ENCODE measurements at places on chromosomes 5 and 9.
A peak's percentile ranks its signal among the peaks of the same experiment; 100 is the strongest.

DNA sequence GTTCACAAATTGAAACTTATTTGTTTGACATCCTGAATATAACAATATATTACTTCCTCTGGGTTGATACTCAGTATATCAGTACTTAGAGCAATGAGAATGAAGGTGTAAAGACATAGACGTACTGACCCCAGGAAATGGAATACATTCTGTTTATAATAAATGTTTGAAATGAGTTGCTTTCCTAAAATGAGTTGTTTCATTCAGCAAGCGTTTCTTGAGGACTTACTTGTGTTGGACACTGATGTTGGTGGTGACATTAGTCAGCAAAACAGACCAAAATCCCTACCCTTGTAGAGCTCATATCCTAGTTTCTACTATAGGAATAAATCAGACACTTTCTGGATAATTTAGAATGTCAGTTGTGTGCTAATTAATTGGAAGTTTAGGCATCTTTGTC lies 184.3 kb downstream of the ZDHHC21 start:
- DNase-seq: no peak

GRCh38 chr5:109374625-109375024 lies 35.1 kb downstream of the PJA2 start:
- peak; percentile 11 for DNase-seq

GRCh38 chr5:111975133-111975532 lies 218.1 kb upstream of the NREP start:
- peak; percentile 28 for DNase-seq

GRCh38 chr9:105311306-105311705 lies 66.9 kb downstream of the SLC44A1 start:
- DNase-seq: no peak

GRCh38 chr9:78031444-78031892 lies at the start of gene GNAQ:
TSS of gene GNAQ (minus strand) at chr9:78031811. CDS start at chr9:78031235, 576 bp downstream.
- DNase-seq: no peak

DNA sequence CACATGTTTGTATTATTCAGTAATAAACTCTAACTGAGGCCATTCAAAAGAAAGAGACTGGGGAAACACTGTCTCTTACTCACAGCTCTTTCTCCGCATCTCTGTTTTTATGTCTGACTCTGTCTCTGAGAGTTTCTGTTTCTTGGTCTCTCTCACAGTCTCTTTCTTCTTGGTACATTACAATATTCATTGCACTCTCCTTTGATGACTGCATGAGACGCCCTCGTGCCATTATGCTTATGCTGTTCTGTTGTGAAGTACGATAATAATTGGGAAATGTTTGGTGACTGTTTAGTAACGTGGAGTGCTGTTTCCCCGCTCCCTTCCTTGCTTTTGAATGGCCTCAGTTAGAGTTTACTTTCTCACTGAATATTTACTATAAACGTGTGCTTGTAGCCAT lies 25.3 kb upstream of the TLX3 start:
- DNase-seq: no peak

DNA sequence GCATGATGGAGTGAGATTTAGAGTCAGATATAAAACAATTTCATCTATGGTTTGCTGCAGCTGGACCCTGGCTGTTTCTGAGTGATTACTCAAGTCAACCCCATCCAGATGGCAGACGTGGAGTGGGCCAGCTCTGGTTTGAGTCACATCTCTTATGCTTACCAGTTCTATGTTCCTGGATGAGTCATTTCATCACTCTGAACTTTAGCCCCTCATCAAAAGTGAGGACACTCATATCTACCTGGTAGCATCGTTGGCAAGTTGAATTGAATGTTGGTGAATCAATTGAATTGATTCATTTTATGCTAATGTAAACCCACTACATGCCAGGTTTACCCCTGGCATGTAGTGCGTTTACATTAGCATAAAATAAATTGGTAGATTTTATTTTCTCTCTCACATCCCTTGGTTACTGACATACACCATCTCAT lies 176.4 kb downstream of the FGF18 start:
- DNase-seq: no peak

GRCh38 chr9:95189251-95190098 lies 128.0 kb downstream of the FANCC start:
- no peak for DNase-seq

GRCh38 chr9:107049803-107050184 lies 186.8 kb downstream of the ZNF462 start:
- no peak for DNase-seq

DNA sequence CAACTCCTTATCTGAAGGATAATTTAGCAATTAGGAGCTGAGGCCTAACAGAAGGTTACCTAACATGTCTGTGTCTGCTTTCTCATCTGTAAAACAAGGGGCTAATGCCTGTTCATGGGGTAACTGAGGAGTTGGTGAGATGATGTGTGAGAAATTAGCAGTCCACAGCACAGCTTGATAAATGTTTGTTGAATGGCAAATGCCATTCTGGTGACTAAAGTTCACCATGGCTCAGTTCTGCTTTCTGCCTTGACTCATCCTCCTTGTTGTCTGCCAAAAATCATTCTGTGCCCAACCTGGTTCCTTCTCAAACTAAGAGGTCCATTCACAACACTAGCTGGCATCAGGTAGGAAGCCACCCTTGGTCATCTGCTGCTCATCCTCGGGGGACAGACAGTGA lies 552.0 kb upstream of the KLF4 start:
- no peak for DNase-seq

DNA sequence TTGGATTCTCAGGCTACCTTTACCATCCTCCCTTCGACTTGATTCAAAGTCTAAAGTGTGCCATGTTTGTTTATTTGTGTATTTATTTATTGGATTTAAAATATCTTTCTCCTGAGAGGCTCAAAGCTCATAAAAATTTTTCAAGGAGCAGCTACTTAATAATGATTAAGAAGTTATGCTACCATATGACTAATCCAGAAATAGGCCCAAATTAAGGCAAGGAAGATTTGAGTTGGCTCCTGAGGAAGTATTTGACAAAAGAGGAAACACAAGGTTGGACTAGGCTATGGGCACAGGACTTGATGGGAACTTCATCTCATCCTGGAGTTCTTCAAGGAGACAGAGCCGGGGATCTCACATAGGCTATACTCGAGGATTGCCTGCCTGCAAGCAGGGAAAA lies 22.4 kb upstream of the PPP2CA start:
- no peak for DNase-seq

- peak; percentile 68 for DNase-seq
Measured at GRCh38 chr5:150320044-150320613, 17.4 kb upstream of the ARSI start.

- DNase-seq: no peak
Measured at GRCh38 chr5:166695326-166695725, 1596.1 kb upstream of the WWC1 start.

GRCh38 chr5:24496268-24496667 lies 148.5 kb downstream of the CDH10 start:
- DNase-seq: no peak

DNA sequence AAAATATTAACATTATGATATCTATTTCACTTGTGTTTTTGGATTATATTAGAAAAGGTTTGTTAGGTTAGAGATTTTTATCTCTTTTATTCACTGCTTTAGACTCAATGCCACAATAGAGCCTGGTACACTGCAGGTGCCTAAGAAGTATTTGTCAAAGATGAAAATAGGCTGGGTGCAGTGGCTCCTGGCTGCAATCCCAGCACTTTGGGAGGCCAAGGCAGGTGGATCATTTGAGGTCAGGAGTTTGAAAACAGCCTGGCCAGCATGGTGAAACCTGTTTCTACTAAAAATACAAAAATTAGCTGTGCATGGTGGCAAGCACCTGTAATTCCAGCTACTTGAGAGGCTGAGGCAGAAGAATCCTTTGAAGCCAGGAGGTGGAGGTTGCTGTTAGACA lies 64.3 kb downstream of the C9 start:
- no peak for DNase-seq

DNA sequence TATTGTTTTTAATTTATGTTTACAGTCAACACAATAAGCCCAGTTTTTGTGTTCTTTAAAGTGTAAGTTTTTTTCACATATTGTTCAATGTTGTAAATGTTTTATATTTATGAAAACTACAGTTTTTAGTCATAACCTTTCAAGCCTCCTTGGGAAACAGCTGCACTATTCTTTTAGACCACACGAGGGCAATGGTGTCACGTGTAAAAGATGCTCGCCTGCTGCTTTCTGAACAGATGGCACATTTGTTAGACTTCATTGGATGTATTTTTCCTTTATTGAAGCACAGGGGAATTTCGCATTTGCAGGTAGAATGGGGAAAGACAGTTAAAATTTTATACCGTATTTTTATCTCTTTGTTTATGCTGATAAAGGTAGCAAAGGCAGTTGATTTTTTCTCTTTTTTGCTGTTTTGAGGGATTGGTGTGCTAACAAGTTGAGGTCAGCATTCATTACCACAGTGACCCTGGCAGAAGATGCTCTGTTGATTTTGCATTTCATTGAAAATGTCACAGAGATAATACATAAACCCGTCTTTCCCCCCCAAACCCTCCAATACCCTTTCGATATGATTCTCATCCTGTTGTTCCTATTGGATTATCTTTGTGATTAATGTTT lies 59.0 kb downstream of the MAT2B start:
- DNase-seq: peak; percentile 80

- DNase-seq: no peak
Measured at GRCh38 chr5:141826674-141827073, 51.5 kb downstream of the PCDH1 start.

GRCh38 chr9:110083866-110084265 lies 124.1 kb downstream of the C9orf152 start:
- no peak for DNase-seq

DNA sequence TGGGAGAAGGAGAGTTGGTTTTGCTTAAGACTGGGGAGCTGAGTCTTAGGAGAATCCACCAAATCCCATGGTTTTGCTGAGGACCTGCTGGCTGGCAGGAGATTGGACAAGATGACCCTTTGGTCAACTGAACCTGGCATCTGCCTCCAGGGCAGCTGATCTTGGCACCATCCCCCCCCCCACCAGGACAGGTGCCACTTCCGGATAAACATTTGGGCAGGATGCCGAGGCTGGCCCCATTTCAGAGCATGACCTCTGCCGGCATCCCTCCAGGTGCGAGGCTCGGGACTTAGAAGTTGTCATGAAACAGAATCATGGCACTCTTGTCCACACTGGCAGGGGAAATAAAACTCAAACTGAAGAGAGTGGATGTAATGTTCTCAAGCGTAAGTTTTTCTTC lies 165.6 kb downstream of the MACROH2A1 start:
- DNase-seq: no peak

- no peak for DNase-seq
Measured at GRCh38 chr5:171838066-171838465, 52.4 kb downstream of the SMIM23 start.

- no peak for DNase-seq
Measured at GRCh38 chr9:7907551-7908337, 108.2 kb upstream of the DMAC1 start.

- peak; percentile 64 for DNase-seq
Measured at GRCh38 chr5:160188141-160189015, 40.9 kb upstream of the FABP6 start.

GRCh38 chr9:119771341-119771740 lies 402.1 kb upstream of the BRINP1 start:
- no peak for DNase-seq

GRCh38 chr5:74673011-74673790 lies 11.8 kb upstream of the HEXB start:
- no peak for DNase-seq

DNA sequence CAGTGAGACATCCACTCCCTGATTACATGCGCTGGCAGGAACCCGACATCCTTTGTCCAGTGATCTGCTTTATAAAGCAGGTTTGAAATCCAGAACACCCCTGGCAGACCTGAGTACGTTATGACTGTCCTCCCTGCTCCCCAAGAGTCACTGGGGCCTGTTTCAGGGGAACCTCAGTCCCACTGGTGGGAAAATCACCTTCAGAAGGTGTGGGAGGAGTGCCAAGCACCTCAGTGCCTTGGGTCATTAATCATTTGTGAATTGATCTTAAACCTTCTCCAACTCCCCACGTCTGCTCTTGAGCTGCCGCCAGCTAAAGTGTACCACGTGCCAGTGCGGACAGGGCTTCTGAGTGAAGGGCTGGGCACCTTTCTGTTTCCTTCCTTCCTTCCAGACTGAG lies 16.2 kb downstream of the SLC6A3 start:
- no peak for DNase-seq

DNA sequence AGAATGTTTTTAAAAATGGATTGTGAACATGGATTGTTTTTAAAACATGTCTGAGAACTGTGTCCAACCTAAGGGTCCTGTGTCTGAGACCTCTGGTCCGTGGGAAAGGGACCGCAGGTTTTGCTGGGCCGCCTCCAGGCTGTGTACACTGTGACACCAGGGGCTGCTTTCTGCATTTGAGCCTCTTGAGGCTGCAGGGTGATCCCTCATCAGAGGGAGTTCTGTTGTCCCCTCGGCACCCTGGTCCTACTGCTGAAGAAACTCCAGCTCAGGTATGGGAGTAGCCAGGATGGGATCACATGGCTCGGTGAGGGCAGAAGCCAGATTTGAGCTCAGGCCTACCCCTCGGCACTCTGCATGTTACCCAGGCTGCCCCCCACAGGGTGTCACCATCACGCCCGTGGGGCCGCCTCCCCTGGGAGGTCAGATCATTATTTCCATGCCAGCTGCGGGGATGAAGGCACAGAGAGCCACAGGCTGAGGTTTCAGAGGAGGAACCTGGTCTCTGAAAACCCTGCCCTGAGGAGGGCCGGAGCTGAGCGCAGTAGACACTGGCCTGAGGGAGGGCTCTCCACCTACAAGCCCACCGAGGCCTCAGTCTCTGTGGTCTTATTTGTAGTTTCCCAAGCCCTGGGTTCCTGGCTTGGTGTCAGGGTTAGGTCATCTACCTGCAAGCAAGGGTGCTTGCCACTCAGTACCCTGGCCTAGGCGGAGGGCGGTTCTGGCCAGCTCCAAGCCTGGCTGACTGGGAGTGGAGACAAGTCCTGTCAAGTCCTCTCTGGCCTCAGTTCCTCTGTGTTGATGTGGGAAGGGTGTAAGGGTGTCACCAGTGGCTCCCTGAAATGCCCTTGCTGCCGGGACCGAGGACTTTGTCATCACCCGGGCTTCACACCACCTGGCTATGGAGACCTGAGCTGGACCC lies 2.8 kb downstream of the PRR7 start:
- no peak for DNase-seq

DNA sequence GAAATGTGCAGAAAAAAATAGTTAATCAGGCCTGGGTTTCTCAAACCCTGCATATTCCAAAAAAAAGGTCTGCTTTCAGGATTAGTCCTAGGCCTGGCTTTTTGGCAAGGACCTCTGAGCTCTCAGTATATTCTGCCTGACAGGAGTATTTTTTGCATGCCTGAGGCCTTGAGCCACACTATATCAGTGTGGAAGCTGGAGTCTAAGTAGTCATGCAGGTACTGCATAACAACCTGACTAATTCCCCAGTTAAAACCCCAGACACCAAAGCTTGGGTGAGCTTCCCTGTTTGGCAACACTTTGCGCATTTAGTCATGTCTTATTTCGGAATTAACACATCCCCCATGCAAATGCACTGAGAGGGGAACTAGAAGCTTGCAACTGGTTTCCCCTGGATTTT lies 359.5 kb downstream of the CETN3 start:
- DNase-seq: no peak

- DNase-seq: peak; percentile 7
Measured at GRCh38 chr5:129172580-129172979, 78.0 kb downstream of the ISOC1 start.

- DNase-seq: no peak
Measured at GRCh38 chr5:28505121-28505520, 1466.7 kb upstream of the CDH9 start.

Measured in spinal cord (tissue), 10 donors.